Colonic mucosa (tissue), 4 donors: ENCODE measurements at places on chromosomes 16 and 17.

- H3K4me3 ChIP-seq: no peak overlapping the region
- H3K36me3 ChIP-seq: no peaks in the 10 kb centered on the region
- DNase-seq: peak; percentile 7
- no peak overlapping the region for H3K27ac ChIP-seq
- H3K27me3 ChIP-seq: no peaks in the 10 kb centered on the region
Measured at GRCh38 chr17:5127910-5128309, 12.1 kb downstream of the USP6 start.

DNA sequence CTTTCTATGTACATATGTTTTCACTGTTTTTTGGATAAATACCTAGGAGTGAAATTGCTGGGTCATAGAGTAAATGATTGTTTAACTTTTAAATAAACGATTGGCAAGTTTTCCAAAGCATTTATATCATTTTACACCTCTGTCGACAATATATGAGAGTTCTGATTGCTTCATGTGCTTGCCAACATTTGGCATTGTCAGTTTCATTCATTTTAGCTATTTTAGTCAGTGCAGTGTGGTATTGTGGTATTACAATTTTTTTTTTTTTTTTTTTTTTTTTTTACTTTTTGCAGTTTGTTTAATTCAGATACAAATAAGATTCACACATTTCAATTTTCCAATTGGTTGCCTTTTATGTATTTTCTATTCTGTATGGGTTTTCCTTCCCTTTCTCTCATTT, 26.0 kb downstream of the TADA2A start:
- no peaks in the 10 kb centered on the region for H3K27me3 ChIP-seq
- H3K36me3 ChIP-seq: peaks cover 4% of the 10 kb centered on the region
- no peak for DNase-seq
- H3K27ac ChIP-seq: no peak overlapping the region

GRCh38 chr16:51201604-51202003, 50.5 kb upstream of the SALL1 start:
- no peaks in the 10 kb centered on the region for H3K4me1 ChIP-seq
- no peak overlapping the region for H3K27ac ChIP-seq
- DNase-seq: no peak
- no peak overlapping the region for H3K4me3 ChIP-seq

- no peaks in the 10 kb centered on the region for H3K36me3 ChIP-seq
- no peak overlapping the region for H3K4me3 ChIP-seq
- DNase-seq: no peak
- no peaks in the 10 kb centered on the region for H3K27me3 ChIP-seq
Measured at GRCh38 chr17:55487695-55488432, 23.4 kb downstream of the SMIM36 start.

- H3K4me3 ChIP-seq: peak within 1 kb of the TSS; percentile 22
- H3K4me1 ChIP-seq: no peaks in the 10 kb centered on the region
- peaks cover 13% of the 10 kb centered on the region for H3K27me3 ChIP-seq
- no peaks in the 10 kb centered on the region for H3K36me3 ChIP-seq
- H3K27ac ChIP-seq: no peak within 1 kb of the TSS
Measured at GRCh38 chr16:83967838-83968305, at the start of gene NECAB2. Gene NECAB2 (plus strand): TSS chr16:83968244. CDS start chr16:83968649, 405 bp downstream.

DNA sequence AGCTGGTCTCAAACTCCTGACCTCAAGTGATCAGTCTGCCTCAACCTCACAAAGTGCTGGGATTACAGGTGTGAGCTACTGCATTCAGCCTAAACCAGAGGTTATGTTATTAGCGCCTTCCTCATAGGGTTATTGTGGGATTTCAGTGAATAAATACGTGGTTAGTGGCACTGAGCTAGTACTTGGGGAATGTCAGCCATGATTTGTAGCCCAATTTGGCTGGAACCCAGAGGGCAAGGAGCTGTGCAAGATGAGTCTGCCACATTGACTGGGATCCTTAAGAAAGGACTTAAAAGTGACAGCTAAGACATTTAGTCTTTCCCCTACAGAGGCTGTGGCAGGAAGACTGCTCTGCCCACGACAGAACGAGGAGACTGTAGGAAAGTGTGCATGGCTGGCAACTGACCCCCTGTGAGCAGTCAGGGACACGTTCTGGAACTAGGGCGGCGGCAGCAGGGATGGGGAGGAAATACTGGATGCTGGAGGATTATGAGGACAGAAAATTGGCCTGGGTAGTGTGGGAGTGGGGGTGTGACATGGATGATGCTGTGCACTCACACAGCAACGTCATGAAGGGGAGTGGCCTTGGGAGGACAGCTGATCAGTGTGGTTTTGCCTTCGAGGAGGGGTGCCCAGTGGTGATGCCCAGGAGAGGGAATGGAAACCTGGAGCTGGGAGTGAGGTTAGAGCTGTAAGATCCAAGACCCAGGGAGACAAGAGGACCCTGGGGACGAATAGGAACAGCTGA, 14.6 kb downstream of the ATP5PD start:
- no peak overlapping the region for H3K4me3 ChIP-seq
- H3K36me3 ChIP-seq: no peaks in the 10 kb centered on the region
- peaks cover 3% of the 10 kb centered on the region for H3K4me1 ChIP-seq
